ENCODE measurements at places on chromosomes 7 and 10.

- DNase-seq: no peak
These were observed 1.0 kb downstream of the BUD31 start for GRCh38 chr7:99409806-99410205.

DNA sequence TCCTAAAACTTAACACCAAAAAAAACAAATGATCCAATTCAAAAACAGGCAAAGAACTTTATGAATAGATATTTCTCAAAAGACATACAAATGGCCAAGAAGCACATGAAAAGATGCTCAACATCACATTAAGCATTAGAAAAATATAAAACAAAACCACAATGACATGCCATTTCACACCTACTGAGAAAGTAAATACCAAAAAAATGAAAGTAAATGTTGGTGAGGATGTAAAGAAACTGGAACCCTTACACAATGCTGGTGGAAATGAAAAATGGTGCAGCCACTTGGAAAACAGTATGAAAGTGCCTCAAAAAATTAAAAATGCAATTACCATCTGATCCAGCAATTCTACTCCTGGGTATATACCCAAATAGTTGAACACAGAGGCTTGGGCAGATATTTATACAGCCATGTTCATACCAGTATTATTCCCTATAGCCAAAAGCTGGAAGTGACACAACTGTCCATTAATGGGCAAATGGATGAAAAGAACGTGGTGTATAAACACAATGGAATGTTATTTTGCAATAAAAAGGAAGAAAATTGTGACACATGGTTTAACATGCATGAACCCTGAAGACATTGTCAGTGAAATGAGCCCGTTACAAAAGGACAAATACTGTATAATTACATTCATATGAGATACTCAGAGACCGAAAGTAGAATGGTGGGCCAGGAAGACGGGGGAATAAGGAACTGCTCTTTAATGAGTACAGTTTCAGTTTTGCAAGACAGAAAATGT, 89.0 kb downstream of the JMJD1C start:
- no peak for DNase-seq

- no peak for DNase-seq
These were observed 642 bp upstream of the PRKG1 start for GRCh38 chr10:51073453-51074237.

- DNase-seq: no peak
These were observed 99.7 kb downstream of the MBL2 start for GRCh38 chr10:52672880-52673279.

DNA sequence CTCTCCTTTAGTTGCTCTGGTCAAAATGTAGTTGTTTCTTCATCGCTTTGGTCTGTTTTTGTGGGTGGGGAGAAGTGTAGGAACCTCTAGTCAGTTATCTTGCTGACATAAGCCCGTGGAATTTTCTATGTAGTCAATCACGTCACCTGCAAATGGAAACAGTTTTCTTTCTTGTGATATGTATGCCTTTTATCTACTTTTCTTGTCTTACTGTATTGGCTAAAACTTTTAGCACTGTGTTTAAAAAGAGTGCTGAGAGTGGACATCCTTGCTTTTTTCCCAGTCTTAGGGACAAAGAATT, 42.3 kb downstream of the AKR1E2 start:
- DNase-seq: no peak

Data from activated CD8-positive, alpha-beta memory T cell treated with anti-CD3 and anti-CD28 coated beads for 1 hour (primary cell).